ENCODE measurements at places on chromosomes 11 and 22.

DNA sequence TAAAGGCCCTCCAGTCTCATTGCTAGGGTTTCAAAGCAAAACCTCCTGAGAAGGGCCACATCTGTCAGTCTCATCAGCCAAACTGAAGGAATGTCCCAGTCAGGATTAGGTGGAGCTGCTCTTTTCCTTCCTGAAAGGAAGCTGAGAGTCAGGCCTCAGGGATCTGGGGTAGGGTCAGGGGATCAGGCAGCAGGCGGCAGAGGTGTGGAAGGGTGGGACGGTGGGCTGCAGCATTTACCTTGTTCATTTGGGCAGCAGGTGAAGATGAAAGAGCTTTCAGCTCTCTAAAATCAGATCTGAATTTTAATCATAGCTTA is 17.8 kb downstream of the CD82 start:
- DNase-seq: no peak

DNA sequence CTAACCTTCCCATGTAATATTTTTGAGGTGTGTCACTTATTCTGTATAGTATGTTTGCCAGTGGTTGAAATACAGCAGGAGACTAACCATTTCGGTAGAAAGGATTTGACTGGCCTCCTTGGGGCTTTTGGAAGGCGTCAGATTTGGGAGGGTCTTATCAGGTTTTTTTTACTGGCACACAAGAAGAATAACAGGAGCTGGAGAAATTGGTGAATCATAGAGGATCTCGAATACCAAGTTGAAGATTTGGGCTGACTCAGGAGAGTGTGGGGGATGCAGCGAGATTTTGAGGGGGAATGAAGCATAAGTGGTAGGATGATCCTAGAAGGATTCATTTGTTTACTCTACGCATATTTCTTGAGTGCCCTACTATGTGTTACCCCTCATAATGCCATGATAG is 200.5 kb downstream of the DDX10 start:
- no peak for DNase-seq

GRCh38 chr11:129237456-129237855 is 45.3 kb upstream of the ARHGAP32 start:
- DNase-seq: no peak

DNA sequence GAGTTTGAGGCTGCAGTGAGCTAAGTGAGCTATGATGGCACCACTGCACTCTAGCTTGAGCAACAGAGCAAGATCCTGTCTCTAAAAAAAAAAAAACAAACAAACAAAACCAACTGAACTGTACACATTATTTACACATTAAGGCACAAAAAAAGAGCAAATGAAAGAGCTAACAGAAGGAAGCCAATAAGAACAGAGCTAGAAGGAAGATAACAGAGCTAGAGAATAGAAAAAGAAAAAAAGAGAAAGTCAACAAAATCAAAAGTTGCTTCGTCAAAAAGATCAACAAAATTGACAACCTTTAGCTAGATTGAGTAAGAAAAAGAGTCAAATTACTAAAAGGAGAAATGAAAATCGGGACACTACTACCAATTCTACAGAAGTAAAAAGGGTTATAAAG is 25.0 kb downstream of the GUCD1 start:
- DNase-seq: no peak

- no peak for DNase-seq
These were observed 248.7 kb upstream of the ARHGAP42 start for GRCh38 chr11:100438376-100438775.

- DNase-seq: peak; percentile 27
These were observed 38.2 kb downstream of the PITPNB start for GRCh38 chr22:27880778-27881394.

All from activated CD8-positive, alpha-beta T cell treated with anti-CD3 and anti-CD28 coated beads for 36 hours (primary cell).